ENCODE measurements at places on chromosomes 5 and 9.

DNA sequence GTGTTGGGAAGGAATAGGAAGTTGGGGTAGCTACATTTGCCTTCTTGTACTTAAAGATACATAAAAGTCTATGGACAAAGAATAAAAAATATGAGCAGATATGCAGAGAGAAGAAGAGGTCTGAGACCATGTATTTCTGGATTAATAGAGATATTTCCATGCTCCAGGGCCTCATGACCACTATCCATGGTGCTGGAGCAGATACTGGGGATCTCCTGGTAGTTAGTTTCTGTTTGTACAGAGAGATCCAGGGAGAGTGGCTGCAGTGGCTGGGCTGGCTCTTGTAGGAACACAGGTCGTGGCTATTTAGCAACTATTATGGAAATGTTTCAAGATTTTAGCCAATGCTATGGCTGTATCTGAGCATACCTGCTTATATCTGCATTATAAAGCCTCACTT lies 184.2 kb upstream of the TMEM161B start:
- no peak for DNase-seq

- DNase-seq, result no peak
These were observed 40.4 kb downstream of the COL5A1 start for GRCh38 chr9:134682026-134682425.

DNA sequence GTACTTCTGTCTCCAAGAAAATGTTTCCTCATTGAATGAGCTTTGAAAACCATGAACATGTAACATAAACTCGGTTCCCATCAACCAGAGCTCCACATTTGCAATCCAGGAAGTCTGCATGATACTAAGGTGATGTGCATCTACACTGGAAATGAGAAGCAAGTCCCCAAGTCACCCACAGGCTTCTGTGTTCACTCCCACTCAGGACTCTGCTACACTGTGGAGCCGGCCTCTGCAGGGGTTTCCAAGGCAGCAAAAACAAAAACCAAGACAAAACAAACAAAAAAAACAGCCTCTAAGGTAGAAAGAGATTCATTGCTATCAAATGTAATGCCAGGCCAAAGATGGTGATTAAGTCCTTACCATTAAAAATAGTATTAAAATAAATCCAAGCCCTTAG lies 593.7 kb downstream of the IRX1 start:
- DNase-seq, result no peak

DNA sequence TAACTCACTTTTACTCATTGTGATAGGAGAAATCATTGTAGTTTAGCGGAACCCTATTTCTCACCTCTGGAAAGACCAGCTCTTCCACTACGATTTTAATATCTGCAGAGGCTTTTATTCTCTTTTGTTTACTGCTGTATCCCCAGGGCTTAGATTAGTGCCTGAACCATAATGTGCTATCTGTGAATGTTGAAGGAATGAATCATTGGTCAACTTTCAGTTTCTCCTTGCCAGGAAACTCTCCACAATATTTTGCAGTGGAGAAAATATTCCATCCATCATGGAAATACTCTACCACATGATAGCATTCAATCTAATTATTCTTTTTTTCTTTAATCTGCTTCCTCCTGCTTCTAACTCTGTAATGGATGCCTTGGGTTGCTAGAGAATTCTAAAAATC lies 263.5 kb upstream of the PTPRD start:
- DNase-seq, result no peak

GRCh38 chr5:94847019-94847418 lies 228.6 kb downstream of the SLF1 start:
- DNase-seq, result no peak

- no peak for DNase-seq
These were observed 181.6 kb upstream of the MAP1B start for GRCh38 chr5:71925608-71926091.

Measured in H9 (cell line).